Activated T-helper 1 cell treated with anti-CD3 and anti-CD28 coated beads, Interleukin-2, amount 50 U/mL, for 16 hours (primary cell): ENCODE measurements at places on chromosomes 2 and 18.

GRCh38 chr2:8643250-8643995 lies 38.4 kb upstream of the ID2 start:
- no peak for DNase-seq

GRCh38 chr2:54740333-54740732 lies 16.9 kb downstream of the EML6 start:
- DNase-seq = no peak

- DNase-seq = no peak
Observed at GRCh38 chr2:222670191-222671038, 1.0 kb upstream of the MOGAT1 start.

GRCh38 chr2:202040079-202040844 lies 6.6 kb downstream of the FZD7 start:
- DNase-seq = no peak

- DNase-seq = no peak
Observed at GRCh38 chr2:99555404-99555803, 65.6 kb upstream of the REV1 start.

GRCh38 chr2:47254464-47254863 lies 99.4 kb upstream of the STPG4 start:
- no peak for DNase-seq

DNA sequence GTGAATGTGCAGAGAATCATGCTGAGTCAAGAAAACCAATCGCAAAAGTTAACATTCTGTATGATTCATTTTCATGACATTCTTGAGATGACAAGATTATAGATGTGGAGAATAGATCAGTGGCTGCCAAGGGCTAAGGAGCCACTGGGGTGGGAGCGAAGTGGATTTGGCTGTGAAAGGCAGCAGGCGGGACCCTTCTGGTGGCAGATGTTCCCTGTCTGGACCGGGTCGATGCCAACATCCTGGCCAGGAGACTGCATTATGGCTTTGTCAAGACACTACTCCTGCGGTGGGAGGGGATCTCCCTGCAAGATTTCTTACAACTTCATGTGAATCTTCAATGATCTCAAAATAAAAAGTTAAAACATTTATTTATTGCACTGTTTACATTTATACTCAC lies 427.9 kb downstream of the GALR1 start:
- no peak for DNase-seq

GRCh38 chr18:65704046-65704445 lies 46.8 kb upstream of the CDH7 start:
- DNase-seq = no peak

- DNase-seq = no peak
Observed at GRCh38 chr2:186683341-186683740, 10.5 kb upstream of the FAM171B start.

- DNase-seq = no peak
Observed at GRCh38 chr2:44799105-44799504, 142.4 kb upstream of the SIX3 start.

- DNase-seq = no peak
Observed at GRCh38 chr18:13620818-13621445, 105.4 kb downstream of the FAM210A start.

DNA sequence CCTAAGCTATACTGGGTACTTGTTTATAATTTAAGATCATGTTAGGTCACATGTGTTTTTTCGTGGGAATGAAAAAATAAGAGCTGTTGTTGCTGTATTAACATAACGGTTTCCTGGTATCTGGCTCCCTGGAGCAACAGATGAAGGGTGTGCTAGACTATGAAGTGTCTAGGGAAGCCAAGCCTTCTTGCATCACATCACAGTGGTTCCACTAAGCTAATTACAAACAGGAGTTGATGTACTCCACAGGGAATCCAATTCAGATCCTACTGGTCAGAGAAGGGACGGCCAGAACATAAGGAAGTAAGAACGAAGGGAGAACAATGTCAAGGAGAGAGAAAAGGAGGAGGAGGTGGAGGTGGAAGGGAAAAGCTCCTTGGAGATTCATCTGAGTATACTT lies 193.0 kb upstream of the CYP26B1 start:
- no peak for DNase-seq

- DNase-seq = no peak
Observed at GRCh38 chr2:118814368-118814767, 33.1 kb downstream of the EN1 start.

DNA sequence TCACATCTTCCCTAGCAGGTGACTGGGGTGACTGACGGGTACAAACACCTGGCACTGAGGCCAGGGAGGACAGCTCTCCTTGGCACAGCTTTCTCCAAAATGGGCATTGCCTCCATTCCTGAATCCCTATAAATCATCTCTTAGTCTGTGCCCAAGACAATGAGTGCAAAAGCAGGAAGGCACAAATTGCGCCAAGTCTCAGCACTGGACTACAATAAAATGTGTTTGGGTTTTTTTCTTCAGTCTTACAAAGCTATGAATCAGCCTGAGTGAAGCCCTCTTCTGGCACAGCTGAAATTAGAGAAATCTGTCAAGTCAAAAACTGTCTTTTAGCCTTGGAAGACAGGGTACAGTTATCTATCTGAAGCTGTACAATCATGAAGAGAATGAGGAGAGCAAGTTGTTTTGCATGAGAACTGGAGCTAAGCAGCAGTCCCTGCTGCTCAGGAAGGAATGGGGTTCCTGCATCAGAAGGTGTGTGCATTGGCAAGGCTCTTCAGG lies 90.8 kb downstream of the EPB41L3 start:
- no peak for DNase-seq

DNA sequence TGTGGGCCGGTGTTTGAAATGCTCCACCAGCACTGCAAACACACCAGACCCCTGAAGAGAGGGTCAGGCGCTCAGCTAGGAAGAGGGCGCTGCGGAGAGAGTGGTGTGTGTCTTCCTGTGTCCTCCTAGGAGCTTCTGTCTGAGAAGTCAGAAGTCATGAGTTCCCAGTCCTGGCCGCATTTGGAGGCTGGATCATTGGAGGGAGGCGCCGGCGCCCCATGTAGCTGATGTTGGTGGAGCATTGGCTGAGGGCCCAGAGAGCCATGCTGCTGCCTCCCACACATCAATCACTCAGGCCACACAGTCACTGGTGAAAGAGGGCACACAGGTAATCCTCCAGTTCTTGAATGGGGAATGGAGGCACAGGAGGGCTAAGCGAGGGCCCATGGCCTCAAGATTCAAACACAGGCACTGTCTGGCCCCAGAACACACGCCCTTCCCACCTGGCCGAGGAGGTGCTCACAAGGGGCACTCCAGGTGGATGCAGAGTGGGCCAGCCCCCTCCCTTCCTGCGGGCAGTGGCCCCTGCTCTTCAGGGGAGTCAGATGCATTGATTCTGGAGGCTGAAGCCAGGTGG lies 66.3 kb downstream of the RRM2 start:
- DNase-seq = no peak

DNA sequence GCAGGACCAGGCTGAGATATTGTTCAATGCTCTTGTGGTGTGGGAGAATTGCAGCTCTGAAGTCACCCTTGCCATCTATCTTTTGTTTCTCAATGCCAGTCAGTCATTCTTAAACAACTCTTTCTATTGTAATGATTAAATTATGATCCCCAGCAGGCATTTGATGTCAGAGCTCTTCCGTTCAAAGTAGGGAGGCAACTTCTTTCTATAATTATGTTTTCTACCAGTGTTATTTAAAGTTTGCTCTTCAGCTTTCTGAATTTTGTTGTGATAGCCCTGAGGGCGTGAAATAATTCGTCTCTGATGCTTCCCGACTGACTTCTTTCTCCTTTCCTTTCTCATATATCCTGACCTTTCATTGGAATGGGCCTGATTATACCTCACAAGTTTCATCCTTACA lies 161.4 kb upstream of the KLHL14 start:
- DNase-seq = no peak

DNA sequence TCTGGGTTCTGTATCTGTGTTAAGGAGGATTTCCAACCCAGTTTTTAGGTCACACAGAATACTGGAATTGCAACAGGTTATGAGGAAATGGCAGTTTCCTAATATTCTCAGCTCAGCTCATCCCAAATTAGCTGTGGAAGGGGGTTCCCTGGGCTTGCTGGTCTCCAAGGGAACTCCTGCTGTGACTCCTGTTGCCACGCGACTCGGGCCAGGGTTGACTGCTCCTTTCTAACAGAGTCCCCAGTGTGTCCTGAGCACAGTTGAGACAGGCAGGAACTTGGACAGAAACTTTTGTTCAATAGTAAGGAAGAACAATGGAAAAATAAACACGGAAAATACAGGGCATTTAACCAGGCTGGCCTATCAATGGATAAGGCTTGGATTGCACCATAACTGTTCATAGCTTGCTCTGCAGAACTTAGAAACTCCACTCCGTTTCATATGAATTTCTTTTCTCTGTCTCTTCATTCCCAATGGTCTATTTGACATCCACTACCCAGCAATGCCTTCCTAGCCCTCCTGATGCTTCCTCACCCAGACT lies 3.8 kb upstream of the ROCK2 start:
- DNase-seq = no peak

DNA sequence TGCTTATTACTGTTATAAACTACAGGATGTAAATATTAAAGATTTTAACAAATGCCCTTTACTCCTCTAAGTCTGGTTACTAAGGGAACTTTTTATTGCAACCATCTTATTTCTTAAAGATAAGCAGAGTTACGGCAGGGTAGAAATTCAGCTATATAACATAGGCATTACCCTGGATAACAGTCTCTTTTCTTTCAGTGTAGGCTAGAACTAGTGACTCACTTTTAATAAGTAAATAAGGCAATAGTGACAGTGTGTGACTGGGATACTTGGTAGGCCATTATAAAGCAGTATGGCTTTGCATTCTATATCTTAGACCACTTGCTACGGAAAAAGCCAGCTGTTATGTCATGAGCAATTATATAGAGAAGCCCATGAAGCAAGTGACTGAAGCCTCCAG lies 1041.0 kb upstream of the NRXN1 start:
- DNase-seq = no peak

DNA sequence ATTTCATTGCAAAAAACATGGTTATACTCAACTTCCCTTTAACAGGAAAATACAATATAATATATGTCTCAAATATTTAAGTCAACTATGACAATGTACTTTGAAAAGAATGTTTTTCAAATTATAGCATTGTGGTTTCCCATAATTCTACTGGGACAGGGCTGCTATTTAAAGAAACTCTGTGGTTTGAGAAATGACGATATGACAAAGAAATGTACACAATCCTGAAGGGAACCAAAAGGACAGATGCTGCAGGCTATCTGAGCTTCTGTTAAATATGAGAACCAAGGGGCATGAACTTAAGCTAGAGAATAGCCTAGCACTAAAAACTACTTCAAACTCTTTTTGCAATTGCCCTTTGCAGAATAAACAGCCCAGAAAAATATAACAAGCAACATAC lies 415.9 kb downstream of the GRB14 start:
- DNase-seq = no peak

- no peak for DNase-seq
Observed at GRCh38 chr2:63465633-63466032, 122.6 kb downstream of the WDPCP start.

- DNase-seq = peak; percentile 14
Observed at GRCh38 chr18:12904012-12904516, 20.0 kb upstream of the PTPN2 start.

DNA sequence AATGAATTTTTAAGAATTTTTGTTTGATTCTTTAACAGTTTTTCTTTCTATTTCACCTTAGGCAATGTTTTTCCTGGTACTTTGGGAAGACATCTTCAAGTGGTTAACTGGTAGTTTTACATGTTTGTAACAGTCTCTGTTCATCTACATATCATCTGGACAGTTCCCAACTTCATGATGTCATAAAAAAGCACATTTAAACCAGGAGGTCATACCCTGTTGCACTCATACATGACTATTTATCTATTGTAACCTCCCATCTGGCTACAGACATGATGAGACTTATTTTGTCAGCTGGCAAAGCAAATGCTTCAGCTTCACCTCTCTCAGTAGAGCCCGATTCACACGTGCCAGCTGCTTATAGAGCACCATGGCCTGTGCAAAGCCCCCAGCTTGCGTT lies 99.8 kb upstream of the YPEL5 start:
- no peak for DNase-seq

- no peak for DNase-seq
Observed at GRCh38 chr2:138209009-138209408, 244.7 kb downstream of the HNMT start.

GRCh38 chr18:38369772-38370690 lies 804.4 kb upstream of the CELF4 start:
- DNase-seq = no peak
